ENCODE measurements at places on chromosomes 13 and 19.
A peak's percentile ranks its signal among the peaks of the same experiment; 100 is the strongest.

DNA sequence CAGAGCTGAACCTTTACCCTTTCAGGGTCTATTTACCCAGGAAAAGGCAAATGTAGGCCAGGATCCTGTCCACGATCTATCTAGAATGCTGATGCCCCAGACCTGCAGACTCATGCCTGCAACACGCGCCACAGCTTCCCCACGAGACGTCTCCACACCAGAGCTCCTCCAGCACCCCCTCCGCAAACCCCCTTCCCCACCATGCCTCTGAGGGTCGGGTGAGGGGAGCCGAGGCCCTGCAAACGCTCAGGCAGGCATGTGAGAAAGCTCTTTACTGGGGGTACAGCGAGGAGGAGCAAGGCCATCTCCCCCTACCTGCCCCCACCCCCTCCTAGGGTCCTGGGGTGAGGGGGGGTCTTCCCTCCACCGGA is 8.9 kb downstream of the DYRK1B start:
- DNase-seq = no peak

DNA sequence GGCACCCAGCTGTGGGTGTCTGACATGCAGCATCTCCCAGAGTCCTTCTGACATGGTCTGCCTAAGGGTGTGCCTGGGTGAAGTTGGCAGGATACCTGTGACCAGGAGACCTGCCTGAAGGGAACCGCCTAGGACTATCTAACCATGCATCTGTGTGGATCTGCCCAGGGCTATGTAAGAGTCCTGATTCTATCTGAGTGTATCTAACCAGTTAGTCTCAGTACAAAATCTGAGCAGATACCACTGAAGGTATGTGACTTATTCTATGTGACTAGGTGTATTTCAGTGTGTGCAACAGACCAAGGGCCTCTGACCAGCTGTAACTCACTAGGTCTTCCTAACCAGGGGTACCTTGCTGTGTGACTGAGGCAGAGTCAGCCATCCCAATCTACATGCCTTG is 28.2 kb upstream of the FBL start:
- no peak for DNase-seq

GRCh38 chr13:73754727-73755292 is 379.4 kb downstream of the KLF12 start:
- DNase-seq = no peak

DNA sequence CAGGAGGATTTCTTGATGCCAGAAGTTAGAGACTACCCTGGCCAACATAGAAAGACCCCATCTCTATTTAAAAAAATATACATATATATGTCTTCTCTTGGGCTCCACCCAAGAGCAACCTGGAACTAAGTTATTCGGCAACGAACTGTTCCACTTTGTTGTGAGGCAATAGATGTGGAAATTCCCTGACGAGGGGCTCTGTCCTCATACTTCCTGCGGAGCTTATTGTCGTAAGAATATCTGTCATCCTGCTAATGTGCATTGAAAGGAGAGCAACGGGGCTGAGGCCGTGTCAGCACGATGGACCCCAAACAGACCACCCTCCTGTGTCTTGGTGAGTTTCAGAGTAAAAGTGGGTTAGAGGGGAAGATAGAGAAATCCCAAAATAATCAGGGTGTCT is at the start of gene FCAR:
Gene FCAR, plus strand, starts transcription at position 246 of the 400 bp plus-strand sequence. Its CDS starts 55 bp downstream, at position 301.
- DNase-seq = no peak

DNA sequence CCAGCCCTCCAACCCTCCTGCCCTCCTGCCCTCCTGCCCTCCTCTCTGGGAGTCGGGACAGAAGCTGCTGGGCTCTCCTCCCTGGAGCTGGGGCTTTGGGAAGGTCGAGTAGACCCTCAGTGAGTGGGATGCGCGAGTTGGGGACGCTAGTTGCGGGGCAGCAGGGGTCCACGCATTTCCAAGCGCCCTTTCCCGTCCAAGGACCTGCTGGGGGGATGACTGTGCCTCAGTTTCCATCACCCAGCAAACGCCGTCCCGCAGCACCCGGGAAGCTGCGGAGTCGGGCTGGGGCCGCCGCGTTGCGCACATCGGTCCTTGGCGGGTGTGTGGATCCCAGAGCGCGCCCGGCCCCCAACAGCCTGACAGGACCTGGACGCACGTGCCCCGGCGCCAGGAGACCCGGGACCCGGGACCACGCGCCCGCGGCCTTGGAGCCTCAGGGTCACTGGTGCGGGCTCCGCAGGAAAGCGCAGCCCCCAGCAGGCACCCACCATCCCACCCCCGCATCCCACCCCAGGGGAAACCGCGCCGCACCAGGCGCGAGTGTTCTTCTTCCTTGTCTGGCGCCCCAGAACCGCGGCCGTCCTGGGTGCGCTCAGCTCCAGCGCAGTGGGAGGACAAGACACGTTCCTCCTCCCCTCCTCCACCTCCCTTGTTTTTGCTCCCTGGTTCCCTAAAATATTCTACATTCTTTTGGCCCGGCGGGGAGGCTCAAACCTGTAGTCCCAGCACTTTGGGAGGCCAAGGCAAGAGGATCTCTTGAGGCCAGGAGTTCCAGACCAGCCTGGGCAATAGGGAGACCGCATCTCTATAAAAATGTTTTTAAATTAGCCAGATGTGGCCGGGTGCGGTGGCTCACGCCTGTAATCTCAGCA is 9.2 kb downstream of the ONECUT3 start:
- no peak for DNase-seq

DNA sequence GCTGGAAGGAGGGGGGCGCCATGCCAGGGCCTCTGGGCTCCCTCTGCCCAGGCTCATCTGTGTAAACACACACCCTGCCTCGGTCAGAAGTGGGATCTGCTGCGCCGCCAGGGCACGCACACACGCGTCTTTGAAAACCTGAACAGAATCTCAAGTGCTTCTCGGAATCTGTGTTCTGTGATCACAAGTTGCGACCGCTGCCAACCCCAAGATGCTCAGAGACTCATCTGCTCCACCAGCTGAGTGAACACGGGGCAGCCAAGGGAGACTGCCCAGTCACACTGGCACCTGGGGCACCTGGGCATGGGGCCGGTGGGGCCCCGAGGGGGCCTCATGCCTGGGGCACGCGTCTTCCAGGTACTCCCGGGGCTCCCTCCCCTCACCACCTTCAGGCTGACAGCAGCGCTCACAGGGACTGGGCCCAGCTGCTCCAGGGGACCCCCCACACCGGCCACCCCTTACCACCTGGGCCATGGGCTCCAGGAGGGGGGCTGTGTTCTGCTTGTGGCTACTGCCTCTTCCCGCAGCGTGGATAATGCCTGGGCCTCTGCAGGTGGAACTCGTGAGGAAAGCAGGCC is 59.0 kb downstream of the KLF2 start:
- DNase-seq = no peak

DNA sequence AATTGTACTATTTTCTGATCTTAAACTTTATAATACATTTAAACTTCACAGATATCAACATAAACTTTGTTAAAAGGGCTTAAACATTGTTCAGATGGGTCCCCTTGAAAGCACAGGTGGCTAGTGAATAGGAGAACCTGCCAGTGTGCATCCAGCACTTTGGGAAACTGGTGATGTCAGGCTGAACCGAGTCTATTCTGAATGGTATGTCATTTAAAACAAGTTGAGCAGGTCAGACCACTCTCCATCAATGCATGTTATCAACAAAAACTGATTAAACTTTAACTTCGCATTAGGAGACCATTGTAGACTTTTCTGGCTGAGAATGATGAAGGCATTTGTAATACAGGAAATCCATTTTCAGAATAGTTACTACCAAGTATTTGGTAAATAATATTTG is 50.1 kb upstream of the FREM2 start:
- no peak for DNase-seq

DNA sequence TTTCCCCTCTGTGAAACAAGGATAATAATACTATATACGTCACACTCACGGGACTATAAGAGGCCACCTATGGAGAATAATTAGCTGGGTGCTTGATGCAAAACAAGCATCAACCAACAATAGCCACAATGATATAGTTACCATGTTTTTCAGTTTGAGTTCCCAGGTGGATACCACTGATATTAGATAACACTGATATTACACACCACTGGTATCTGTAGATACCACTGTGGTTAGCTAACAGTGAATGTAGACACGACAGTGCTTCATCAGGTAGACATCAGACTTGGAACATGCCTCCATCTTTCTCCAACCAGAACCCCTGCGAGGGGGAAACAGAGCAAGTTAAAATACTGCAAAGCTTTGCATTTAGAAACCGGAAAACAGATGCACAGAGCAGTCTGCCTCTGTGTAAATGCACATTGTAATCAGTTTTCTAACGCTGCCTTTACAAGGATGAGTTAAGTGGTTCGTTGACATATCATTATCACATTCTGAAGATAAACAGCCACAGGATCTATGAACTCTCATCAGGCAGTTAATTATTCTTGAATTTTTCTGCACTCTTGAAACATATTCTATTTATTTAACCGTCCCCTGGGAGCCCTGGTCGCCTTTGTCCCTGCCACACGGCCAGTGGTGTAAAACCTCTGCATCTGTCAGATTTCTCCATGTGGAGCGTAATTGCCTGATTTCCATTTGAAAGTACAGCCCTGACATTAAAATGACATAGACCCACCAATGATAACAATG is 80.7 kb downstream of the RNASEH2B start:
- DNase-seq = no peak

GRCh38 chr13:95032121-95032520 is 269.1 kb downstream of the ABCC4 start:
- no peak for DNase-seq

- DNase-seq = no peak
Measured at GRCh38 chr19:34666200-34666957, 10.6 kb downstream of the SCGB2B2 start.

DNA sequence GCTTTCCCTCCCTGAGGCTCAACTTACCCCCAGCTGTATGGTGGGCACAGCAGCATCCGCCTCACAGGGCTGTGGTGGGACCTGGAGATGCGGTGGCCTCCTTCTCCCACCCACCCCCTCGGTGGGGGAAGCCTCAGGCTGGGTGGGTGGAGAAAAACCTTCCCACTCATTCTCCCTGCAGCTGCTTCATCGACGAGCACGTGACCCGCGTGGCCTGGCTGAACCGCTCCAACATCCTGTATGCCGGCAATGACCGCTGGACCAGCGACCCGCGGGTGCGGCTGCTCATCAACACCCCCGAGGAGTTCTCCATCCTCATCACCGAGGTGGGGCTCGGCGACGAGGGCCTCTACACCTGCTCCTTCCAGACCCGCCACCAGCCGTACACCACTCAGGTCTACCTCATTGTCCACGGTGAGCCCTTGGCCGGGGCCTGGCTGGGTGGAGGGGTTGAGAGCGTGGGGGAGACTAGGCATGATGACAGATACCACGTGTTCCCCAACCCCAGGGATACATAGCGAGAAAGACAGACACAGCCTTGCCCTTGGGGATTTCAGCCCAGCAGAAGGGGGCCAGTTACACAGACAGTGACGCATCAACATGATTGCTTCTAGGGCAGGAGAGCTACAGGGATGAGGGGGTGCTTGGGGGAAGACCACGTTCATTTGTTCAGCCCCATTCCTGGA is 12.2 kb downstream of the IGLON5 start:
- no peak for DNase-seq

DNA sequence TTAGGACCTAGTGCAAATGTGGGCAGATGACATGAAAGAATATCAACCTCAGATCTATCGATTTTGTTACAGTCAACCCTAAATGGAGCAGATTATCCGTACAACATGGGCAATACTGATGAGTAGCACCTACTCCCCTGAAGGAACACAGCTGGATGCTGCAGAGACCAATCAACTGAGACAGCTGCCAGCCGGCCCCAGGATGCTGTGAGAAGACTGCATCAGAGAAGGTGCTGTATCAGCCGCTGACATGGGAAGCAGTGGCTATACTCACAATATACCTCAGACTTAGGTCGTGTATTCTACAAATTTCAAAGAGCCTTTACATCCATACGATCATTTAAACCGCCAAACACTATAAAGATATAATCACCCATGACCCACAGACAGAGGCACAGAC is 95.9 kb upstream of the FNDC3A start:
- no peak for DNase-seq

DNA sequence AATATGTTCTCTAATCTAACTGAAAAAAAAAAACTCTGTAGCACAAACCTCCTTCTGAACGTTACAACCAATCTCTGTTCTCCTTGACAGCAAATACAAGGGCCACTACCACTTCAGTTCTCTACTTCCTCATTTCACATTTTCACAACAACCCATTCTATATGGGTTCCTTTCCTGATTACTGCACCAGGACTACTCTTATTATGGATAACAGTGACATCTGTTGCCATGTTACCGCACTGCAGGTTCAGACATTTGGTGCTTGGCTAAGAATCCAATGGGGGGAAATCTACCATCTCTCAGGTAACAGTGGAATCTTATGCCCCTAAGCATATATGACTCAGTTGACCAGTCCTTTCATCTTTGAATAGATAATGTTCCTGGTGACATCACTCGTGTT is 11.6 kb upstream of the FPR3 start:
- DNase-seq = no peak

DNA sequence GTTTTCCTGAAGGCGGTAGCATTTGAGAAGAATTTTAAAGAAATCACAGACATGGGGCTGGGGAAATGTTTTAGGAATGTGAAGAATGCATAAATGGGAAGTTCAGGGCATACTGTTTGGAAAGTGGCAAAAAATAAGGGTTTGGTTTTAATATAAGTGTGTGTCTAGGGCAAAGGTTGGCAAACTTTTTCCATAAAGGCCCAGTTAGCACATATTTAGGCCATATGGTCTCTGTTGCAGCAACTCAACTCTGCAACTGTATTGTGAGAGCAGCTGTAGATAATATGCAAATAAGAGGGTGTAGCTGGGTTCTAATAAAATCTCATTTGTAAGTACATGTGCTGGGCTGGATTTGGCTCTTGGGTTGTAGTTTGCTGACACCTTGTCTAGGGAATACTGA is 521.9 kb downstream of the DIAPH3 start:
- DNase-seq = no peak

GRCh38 chr13:20475927-20476691 is 49.5 kb downstream of the CRYL1 start:
- DNase-seq = peak; percentile 38

DNA sequence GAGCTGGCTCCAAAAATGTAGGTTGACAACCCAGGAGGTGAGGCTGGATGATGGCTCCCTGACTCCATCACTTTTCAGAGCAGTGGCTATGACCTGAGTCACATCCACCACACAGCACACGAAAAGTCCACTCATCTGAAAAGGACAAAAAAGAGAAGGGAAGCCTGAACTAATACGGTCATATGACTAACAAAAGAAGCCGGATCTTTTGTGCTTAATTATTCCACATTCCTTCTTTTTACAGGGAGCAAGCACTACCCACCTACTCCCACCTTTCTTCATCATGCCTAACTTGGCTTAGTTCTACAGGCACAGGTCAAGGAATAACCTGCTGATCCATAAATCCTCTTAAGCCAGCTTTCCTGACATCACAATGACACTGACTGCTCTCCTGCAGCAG is 601.3 kb upstream of the MIR17HG start:
- no peak for DNase-seq

- DNase-seq = no peak
Measured at GRCh38 chr13:96091164-96092117, 1.5 kb downstream of the HS6ST3 start.

GRCh38 chr19:5977222-5977784 is 637 bp downstream of the RANBP3 start:
- no peak for DNase-seq

- no peak for DNase-seq
Measured at GRCh38 chr13:46022481-46022880, 30.1 kb downstream of the ZC3H13 start.

GRCh38 chr13:50809133-50810090 is 34.1 kb downstream of the DLEU7 start:
- DNase-seq = no peak
